Activated naive CD4-positive, alpha-beta T cell treated with Interleukin-2 at 50 U/mL for 16 hours (primary cell): ENCODE measurements at places on chromosomes 12 and 14.
A peak's percentile ranks its signal among the peaks of the same experiment; 100 is the strongest.

DNA sequence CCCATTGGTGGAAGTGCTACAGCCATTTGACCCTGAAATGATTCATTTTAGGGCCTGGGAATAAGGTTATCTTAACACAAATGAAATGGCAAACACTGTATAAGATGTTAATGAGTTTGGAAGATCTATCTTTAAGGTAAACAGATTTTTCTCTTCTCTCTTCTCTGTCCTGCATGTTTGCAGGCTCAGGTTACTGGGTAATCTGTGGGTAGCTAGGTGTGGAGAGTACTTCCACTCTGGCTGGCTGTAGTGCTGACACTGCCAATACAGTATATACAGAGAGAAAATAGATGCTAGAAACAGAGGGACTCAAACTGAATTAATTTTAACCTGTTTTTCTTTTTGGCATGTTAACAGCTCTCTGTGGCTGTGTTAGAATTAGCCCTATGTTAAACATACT lies 84.6 kb downstream of the SLC38A6 start:
- DNase-seq = no peak

- no peak for DNase-seq
Measured at GRCh38 chr12:48175613-48176416, 7.6 kb upstream of the CCDC184 start.

DNA sequence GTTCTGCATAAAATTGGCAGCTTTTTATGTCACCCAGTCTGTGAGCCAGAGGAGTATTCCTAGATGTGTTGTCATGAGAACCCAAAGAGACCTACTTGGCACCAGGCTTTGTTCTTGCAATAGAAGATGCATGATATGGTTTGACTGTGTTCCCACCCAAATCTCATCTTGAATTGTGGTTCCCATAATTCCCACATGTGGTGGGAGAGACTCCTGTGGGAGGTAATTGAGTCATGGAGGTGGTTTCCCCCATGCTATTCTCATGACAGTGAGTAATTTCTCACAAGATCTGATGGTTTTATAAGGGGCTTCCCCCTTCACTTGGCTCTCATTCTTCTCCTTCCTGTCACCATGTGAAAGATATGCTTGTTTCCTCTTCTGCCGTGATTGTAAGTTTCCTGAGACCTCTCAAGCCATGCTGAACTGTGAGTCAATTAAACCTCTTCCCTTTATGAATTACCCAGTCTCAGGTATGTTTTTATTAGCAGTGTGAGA lies 572.0 kb upstream of the ATP2B1 start:
- DNase-seq = peak; percentile 32

DNA sequence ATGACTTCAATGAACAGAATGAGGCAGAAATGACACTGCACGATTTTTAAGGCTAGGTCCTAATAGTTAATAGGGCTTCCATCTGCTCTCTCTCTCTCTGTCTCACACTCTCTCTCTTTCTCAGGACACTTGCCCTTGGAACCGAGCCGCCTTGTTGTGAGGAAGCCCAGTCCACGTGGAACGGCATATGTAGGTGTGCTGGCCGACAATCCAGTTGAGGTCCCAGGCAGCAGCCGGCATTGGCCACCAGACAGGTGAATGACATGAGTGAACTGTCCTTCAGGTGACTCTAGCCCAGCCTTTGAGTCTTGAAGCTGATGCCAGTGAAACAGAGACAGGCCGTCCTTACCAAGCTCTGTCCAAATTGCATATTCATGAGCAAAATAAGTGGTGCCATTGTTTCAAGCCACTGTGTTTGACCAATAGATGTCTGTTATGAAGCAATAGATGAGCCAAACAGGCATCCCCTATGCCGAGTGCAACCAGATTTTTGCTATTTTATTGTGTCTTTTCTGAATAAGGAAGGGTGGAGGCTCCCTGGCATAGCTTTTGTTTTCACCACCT lies 217.5 kb upstream of the LHX5 start:
- DNase-seq = no peak

DNA sequence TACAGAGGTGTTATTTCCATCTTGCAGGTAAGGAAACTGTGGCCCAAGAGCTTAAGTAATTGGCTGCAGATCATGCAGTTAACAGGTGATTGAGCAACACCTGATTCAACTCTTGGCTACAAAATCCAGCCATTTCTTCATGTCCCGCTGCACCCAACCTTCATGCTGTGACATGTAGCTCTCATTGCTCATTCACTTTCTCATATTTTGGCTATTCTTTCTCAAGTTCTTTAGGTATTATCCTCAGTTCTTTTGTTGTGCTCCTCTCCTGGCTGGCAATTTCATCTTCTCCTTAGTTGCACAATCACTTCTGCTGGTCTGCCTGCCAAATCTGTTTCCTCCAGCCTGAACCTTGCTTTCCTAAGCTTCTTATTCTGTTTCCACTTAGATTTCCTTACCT lies 300.8 kb downstream of the SSPN start:
- no peak for DNase-seq

- no peak for DNase-seq
Measured at GRCh38 chr14:95538801-95539509, 4.1 kb downstream of the GLRX5 start.

DNA sequence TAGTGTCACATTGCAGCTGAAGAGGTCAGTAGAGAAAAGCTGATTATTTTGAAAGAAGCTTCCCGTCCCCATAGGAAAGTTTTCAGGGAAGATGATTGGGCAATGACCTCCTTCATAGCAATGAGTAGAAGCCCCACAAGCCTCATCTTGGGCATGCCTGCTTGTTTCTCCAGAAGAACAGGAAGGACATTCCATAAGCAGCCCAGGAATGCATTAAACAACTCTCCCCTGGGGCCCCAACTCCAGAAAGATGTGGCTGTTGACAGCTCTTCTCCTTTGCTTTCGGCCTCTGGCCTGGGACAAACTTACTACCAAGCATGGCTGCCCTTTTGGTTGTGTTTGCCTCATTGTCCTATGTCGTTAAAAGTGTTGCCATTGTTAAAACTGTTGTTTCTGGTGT lies 5.7 kb upstream of the VDR start:
- no peak for DNase-seq

DNA sequence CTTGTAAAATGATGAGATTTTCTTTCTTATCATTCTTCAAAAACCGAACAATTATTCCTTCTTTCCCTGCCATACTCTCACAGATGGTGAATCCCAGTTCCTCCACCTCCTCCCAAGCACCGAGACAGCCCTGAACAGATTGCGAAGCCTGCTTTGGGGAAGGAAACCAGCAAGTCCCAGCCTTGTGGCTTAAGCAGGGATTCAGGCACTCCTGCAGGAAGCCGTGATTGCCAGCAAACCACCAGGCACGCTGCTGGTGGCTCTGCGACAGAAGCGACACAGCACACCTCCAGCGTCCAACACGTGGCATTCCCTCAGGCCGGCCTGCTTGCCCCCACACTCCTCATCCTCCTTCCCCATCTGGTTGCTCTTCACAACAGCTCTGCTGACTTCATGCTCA lies 237.7 kb downstream of the GXYLT1 start:
- no peak for DNase-seq

DNA sequence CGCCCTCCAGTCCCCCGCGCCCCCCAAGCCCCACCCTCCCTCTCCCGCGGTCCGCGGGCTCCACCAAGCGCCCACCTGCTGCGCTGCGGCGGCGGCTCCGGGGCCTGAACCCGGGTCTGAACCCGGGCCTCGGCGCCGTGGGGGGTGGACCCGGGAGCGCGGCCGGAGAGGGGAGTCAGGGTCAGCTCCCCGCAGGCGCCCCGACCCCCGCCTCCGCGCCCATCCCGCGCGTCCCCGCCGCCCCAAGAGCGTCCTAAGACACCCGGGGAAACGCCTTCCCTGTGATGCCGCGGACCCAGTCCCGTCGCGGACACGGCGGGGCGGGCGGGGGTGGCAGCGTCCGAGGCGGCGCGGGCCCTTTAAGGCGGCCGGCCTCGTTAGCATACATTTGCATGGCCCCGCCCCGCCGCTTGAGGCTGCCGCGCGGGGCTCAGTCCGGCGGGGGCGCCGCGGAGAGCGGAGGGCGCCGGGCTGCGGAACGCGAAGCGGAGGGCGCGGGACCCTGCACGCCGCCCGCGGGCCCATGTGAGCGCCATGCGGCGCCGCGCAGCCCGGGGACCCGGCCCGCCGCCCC lies at the start of gene MMP17:
Gene MMP17 (plus strand): TSS at position 433 of the 574 bp plus-strand sequence. CDS start 102 bp downstream, at position 535.
- DNase-seq = peak; percentile 41

- no peak for DNase-seq
Measured at GRCh38 chr14:96748362-96748761, 48.8 kb upstream of the VRK1 start.

- DNase-seq = no peak
Measured at GRCh38 chr14:85479306-85479705, 50.6 kb upstream of the FLRT2 start.

- DNase-seq = no peak
Measured at GRCh38 chr14:71399057-71399487, 491.8 kb downstream of the PCNX1 start.

DNA sequence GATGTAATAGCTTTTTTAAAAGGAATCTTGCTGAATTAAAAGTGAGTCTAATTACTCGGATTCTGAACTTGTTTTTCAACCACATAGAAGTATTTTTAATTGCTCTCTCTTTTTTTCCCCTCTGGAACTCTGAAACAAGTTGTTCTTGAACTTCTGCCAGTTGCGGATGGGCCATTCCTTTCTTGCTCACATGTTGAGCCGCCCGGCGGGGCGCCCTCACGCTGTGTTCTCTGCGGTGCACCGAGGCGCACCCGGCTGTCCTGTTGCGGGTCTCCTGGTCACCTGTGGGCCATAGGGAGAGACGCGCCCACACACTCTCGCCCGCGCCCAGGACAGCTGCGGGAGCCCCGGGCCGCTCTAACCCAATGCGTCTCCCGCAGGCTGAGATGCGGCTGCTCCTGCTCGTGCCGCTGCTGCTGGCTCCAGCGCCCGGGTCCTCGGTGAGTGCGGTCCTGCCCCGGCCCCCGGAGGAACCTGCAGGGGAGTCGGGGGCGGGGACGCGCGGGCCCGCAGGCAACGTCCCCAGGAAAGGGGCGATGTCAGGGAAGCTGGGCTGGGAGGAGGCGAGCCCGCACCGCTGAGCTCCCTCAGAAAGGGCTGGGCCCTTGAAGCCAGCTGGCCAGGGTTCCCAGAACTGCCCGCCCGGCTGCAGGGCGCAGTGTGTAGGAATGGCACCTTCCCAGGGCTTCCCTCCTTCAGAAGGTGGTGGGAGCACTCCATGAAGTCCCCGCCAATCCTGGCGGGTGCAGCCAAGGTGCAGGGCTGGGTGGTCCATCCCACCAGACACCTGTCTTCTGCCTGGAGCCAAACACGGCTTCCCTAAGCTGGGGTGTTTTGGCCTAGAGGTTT lies 2.3 kb downstream of the PAPLN start:
- no peak for DNase-seq

- no peak for DNase-seq
Measured at GRCh38 chr14:54711812-54712464, 145.0 kb downstream of the SAMD4A start.

DNA sequence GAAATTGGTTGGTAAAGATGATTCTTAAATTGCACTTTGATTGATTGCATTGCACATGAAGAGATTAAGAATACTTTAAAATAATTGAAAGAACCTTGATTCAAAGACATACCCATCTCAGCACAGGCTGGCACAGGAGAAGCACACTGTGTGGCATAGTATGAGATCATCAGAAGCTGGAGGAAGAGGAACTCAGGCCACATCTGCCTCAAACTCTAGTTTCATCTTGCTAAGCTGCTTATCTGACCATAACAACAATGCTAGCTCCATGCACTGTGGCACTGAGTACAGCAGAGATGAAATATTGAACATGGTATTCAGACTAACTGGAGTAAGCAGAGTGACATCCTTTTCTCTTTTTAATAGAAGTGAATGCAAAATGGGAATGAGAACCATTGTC lies 99.1 kb downstream of the TBC1D30 start:
- no peak for DNase-seq

DNA sequence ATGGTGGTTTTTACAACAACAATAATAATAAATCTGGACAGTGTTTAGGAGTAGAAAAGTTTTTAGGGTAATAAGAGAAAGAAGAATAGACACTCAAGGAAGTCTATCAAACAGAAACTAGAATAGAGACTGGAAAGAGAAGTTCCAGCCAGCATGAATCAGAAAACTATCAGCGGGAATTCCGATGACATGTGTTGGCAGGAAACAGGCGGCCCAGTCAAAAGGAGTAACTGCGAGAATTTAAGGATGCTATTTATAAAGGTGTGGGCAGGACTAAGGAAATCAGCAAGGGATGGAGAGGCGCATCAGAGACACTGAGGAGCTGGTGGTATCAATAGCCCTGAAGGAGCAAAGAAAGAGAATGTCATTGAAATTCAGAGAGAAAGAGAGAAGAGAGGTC lies 89.9 kb downstream of the TBX5 start:
- no peak for DNase-seq

DNA sequence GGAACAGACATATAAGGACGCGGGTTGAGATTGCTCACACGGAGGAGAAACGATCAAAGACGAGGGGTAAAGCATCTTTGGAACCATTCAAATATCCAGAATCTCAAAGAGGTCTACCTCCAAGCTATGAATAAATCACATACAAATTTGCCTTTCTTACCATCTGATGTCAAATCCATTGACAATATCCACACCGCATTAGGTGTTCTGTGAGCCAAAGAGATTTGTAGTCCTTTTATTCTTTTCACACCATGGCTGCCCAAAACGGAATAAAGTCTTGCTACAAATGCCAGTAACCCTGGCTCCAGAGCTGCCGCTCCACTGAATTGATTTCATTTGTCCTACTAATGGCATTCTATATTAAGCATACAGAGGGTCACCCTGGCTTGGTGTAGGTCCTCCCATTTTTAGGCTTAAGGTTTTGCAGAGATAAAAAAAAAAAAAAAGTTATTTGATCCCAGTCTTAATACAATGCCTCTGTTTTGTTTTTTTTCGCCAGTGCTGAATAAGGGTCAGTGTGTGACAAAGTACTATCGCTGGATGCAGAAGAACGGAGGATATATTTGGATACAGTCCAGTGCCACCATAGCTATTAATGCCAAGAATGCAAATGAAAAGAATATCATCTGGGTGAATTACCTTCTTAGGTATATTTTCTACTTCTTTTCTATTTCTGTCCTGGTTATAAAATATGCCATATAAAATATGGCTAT lies 157.3 kb downstream of the EGLN3 start:
- DNase-seq = no peak

DNA sequence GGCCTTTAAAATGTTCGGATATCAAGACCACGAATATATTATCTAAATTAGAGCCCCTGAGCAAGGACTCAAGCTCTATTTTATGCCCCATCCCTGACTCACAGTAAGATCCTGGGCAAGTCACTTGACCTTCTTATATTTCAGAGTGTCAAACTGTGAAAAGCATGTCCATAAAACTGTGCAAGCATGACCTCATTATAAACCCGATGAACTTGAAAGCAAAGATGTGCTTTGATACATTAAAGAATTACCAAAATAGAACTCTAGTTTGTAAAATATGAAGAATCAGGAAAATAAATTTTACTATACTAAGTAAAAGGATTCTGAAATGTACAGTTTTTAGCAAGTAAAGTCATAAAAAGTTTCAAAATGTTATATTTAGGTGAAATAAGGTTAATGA lies 2.9 kb upstream of the CALM1 start:
- no peak for DNase-seq

DNA sequence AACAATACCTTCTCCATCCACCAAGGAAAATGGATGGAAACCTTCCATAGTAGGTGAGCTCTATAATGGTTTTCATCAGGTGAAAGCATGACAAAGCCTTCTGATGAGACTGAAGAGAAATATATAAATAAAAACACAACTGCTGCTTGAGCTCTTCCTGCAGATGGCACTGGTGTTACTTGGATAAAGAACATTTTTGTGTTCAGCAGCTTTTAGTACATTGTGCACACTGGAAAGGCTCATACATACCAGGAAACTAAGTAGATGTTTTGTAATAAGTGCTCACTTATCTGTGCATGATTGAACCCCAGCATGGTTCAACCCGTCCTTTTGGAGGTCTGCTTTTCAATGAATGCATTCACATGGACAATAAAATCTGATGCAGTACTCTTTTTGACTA lies 357.3 kb upstream of the MIS18BP1 start:
- DNase-seq = no peak
